ENCODE measurements at places on chromosomes 6 and 20.

- DNase-seq: peak; percentile 47
Measured at GRCh38 chr6:90468080-90468479, 118.8 kb downstream of the MAP3K7 start.

GRCh38 chr20:10005885-10006284 lies 28.9 kb upstream of the ANKEF1 start:
- DNase-seq: no peak

- peak; percentile 51 for DNase-seq
Measured at GRCh38 chr20:8043687-8044282, 24.2 kb upstream of the TMX4 start.

DNA sequence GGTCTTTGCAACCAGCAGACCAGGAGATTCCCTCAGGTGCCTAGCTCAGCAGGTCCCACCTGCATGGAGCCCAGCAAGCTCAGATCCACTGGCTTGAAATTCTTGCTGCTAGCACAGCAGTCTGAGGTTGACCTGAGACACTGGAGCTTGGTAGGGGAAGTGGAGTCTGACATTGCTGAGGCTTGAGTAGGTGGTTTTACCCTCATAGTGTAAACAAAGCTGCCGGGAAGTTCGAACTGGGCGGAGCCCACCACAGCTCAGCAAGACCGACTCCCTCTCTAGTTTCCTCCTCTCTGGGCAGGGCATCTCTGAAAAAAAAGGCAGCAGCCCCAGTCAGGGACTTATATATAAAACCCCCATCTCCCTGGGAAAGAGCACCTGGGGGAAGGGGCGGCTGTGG lies 34.3 kb downstream of the PRSS35 start:
- DNase-seq: no peak

DNA sequence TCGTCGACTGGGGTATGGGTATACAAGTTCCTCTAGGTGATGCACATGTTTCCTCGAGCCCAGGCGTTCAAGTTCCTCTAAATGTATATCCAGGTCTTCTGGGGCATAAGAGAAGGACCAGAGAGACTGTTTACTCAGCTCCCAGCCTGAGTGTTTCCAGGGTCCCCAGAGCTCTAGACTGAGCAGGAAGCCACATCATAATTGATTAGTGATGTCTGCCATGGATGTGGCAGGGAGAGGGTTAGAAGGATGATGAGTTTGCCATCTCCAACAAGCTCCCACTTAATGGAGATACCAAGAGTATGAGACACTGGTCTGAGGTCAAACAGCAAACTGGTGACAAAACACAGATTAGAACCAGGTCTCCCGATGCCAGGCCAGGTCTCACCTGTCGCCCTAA lies 74.8 kb downstream of the PREX1 start:
- no peak for DNase-seq

- no peak for DNase-seq
Measured at GRCh38 chr6:56649782-56650181, 7.1 kb upstream of the DST start.

- DNase-seq: no peak
Measured at GRCh38 chr6:161008245-161008644, 16.7 kb downstream of the MAP3K4 start.

DNA sequence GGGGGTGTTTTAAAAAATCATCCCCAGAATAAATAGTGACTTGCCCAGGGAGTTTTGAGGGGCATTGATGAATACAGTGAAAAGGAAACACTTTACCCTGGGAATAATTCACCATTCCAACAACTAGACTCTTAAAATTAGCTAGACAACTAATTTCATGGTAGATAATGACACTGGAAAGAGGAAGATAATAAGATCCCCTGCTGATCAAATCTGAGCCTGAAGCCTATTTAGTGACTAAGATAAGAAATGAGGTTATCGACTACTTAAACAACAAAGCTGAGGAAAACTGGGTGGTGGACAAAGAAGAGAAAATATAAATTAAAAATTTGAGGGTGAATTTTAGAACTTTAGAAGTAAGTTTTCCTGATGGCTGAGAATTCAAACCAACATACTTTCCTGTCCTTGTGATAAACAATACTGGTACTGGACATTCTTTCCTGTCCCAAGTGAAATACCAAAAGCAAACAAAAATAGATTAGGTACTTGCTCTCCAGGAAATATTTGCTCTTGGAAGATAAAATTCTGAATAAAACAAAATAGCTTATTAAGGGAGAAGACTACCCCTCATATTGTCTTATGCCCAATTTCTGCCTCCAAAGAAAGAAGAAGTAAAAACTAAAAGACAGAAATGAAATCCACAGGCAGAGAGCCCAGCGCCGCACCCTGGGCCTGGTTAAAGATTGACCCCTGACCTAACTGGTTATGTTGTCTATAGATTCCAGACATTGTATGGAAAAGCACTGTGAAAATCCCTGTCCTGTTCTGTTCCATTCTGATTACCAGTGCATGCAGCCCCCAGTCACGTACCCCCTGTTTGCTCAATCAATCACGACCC lies 64.0 kb upstream of the ADGRF4 start:
- DNase-seq: no peak

- DNase-seq: no peak
Measured at GRCh38 chr20:58374027-58374850, 14.8 kb upstream of the VAPB start.

DNA sequence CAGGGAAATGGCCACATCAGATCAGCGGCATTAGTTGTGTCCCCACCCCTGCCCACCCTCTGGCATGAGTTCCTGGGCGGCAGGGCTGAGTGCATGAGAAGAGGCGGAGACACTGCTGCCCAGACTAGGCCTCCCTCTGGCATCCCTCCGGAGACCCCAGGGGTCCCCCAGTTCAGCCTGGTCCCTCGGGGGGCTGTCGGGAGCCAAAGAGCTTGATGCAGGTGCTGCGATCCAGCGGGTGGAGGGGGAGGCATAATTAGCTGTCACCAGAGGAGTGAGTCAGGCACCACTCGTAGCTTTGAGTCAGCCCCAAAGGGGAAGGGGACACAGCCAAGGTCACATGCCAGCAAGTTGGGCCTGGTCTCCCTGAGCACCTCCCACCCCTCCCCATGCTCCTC lies 34.5 kb downstream of the DLGAP4 start:
- no peak for DNase-seq

DNA sequence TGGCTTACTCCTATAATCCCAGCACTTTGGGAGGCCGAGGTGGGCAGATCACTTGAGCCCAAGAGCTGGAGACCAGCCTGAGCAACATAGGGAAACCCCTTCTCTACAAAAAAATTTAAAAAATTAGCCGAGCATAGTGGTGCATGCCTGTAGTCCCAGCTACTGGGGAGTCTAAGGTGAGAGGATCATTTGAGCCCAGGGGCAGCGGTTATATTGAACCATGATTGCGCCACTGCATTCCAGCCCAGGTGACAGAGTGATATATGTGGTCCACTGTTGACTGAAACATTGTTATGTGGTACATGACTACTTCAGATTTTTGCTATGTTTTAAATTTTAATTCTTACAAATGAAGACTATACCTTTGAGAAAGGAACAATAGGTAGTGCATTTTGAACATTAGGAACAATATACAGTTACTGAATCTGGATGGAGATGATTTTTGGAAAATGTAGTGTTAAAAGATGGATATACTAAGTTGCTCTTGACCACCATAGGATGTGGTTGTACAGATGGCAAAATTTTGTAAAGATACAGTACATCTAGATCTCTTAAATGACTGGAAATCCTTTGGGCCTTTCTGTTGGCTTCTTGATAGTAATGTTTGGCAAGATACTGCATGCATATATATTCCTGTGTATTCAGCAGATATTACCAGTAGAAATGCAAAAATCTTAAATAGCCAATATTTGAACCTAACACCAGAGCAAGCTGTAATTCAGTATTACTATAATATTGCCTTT lies 35.9 kb downstream of the MAPK14 start:
- no peak for DNase-seq

DNA sequence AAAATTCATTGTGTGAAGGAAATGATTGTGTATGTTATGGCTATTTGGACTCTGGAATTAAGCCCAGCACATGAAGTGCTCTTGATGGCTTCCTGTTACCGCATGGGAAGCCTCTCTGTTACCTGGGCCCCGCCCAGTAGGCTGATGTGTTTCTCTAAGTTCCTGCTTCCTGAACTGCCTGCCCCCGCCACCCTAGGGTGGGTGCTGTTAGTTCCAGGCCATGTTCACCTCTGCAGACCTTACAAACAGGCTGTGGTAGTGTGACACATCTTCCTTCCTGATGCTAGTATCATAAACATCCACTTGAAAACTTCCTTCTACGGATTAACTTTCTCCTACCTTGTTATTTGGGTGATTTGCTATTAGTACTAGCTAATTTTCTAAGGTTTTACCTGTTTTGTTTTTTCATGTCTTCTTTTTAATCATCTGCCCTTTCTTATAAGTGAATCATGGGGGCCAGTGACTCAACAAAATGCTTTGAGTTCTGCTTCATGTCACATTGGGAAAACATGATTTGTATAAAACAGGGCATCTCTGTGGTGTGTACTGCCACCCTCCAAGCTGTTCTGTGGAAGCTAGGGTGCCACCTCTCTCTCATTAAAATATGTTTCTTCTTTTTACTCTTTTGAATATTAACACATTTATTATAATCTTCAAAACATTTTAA lies 40.6 kb downstream of the SH3BGRL2 start:
- DNase-seq: peak; percentile 13

- peak; percentile 13 for DNase-seq
Measured at GRCh38 chr6:164252948-164253347, 838.4 kb downstream of the QKI start.

DNA sequence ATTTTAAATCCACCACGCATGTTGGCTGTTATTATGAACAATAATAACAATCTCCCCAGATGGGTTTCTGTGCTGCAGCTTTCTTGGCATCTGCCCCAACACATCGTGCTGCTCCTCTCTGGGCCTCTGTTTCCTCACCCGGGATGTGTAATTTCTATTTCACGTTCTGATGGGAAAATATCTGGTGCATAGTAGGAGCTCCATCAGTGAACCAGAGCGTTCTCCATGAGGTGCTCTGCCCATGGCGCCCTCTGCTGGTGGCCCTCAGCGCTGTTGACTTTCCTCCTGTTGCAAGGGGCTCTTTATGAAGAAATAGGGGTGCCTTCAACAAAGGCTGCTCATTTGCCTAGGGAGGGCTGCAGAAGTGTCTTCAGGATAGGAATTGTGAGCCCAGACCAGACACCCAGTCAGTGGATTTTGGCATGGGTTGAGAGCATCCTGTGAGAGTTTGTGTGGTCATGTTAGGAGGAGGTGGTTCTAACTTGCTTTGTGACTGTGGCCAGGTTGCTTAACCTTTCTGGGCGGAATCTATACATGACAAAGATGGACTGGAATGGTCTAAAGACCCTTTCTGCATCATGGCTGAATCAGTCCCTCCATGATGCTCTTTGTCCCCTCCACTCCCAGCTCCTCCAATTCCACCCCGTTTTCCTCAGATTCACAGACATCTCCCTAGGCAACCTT lies 8.1 kb downstream of the SCRT2 start:
- DNase-seq: peak; percentile 21

DNA sequence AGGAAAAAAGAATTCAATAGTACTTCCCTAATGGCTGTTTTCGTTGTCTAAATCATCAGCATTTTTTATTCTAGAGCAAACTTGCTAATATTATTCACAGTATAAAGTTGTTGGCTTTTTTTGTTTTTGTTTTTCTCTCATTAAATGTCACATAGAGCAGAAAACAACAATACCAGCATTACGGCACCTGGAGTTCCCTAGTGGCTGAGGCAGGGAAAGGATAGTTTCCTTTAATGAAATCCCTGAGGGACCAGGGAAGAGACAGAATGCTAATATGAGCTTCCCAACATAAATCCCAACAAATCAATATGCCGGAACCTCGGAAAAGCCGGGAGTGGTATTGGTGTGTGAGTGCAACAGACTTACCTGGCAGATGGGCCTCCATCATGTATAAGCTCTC lies 235.2 kb upstream of the ASCC3 start:
- no peak for DNase-seq

DNA sequence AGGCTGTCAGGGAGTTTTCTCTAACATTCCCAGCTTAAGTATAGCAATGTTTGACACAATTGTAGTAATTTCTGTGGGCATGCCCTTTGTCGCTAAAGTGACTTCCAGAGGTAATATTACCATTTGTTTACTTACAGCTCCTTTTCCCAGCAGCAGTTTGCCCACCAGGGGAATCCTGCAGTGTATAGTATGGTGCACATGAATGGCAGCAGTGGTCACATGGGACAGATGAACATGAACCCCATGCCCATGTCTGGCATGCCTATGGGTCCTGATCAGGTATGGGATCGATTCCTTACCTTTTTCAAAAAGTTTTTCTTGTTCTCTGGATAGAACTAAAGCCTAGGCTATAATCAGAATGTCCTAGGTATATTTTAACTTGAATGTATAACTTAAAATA lies 132.5 kb downstream of the SULF2 start:
- DNase-seq: no peak

DNA sequence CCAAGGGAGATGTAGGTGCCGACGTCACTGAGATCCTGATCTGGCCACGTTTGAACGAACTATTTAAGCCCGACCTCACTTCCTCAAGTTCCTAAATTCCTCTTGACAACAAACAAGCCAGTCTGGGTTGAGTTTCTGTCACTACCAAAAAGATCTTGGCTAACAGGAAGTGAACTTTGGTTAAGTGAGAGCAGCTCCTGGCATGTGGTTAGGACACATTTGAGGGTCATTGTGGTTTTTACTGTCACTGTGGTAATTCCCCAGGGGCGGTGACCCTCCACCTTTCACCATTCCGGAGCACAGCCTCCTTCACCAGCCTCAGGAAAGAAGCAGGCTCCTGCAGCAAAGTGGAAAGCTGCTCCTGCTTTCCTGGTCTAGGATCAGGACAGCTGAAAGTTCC lies 43.1 kb upstream of the ZNF831 start:
- no peak for DNase-seq

- DNase-seq: no peak
Measured at GRCh38 chr6:10583509-10583901, 62.4 kb downstream of the GCNT2 start.

DNA sequence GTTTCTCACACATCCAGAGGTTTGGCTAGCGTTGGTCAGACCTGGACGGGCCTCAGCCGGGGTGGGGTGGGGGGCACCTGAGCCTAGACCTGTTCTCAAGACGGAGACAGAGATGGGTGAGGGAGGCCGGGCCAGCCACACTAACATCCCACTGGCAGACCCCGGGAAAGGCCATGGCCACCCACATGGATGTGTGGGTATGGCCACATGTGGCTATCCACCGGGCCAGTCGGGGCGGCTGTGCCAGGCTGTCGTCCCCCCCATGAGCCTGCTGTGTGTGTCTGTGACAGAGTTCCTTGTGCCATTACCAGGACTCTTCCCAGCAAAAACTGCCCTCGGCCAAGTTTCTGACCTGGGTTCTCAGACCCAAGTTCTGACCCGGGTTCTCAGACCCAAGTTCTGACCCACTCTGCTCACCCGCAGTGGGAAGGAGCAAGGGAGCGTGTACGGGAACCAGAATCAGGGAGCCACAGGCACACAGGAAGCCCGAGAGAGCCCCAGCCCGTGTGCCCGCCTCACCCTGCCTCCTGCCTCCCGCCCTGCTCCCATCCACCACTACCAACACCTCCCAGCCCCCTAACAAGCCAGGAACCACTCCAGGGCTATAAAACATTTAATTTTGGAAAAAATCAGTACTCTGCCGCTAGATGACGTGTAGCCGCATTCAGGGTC lies 255.5 kb downstream of the TAF4 start:
- DNase-seq: no peak

GRCh38 chr6:80442366-80442765 lies 335.9 kb downstream of the BCKDHB start:
- peak; percentile 53 for DNase-seq

All from fibroblast of skin of back (primary cell).